ENCODE measurements at places on chromosomes 1 and 21.

DNA sequence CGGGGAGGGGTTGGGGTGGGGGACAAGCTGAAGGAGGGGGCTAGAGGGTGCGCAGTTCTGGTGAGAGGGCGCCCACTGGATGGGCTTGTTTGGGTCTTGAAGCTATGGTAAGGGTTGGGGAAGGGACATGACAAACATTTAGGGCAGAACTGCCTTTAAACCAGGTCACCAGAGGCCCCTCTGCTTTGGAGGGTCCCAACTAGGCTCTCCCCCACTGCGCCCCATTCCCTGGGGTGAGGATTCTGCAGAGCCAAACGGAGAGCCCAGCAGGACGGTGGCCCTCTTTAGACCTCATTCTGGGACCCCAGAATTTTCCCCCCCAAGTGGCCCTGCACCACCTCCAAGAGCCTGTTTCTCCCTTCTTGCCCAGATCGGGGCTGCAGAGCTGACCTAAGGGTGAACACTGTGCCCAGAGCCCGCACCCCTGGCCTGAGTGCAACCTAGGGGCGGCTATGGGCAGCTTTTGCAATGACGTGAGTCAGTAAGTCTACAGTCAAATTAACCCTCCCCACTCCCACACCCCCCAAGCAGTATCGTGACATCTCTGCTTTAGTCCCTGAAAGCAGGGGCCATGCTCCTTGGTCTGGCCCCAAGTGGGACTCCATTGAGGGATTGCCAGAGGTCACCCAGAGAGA, 593.8 kb downstream of the MATN1 start:
- no peak overlapping the region for H3K4me3 ChIP-seq
- H3K27me3 ChIP-seq = no peaks in the 10 kb centered on the region
- H3K36me3 ChIP-seq = no peaks in the 10 kb centered on the region
- peaks cover under 1% of the 10 kb centered on the region for H3K4me1 ChIP-seq

- peaks cover 17% of the 10 kb centered on the region for H3K4me1 ChIP-seq
- DNase-seq = no peak
- H3K27me3 ChIP-seq = no peaks in the 10 kb centered on the region
- peak overlapping the region; percentile 67 for H3K27ac ChIP-seq
- no peaks in the 10 kb centered on the region for H3K36me3 ChIP-seq
- H3K4me3 ChIP-seq = no peak overlapping the region
These were observed 11.7 kb upstream of the FGR start for GRCh38 chr1:27646676-27647075.

GRCh38 chr1:29912425-29912824, 676.1 kb downstream of the PTPRU start:
- H3K27me3 ChIP-seq = no peaks in the 10 kb centered on the region
- DNase-seq = no peak
- no peaks in the 10 kb centered on the region for H3K4me1 ChIP-seq
- H3K36me3 ChIP-seq = no peaks in the 10 kb centered on the region
- no peak overlapping the region for H3K4me3 ChIP-seq

- H3K4me3 ChIP-seq = no peak overlapping the region
- no peak overlapping the region for H3K27ac ChIP-seq
- DNase-seq = no peak
- no peaks in the 10 kb centered on the region for H3K36me3 ChIP-seq
These were observed 62.2 kb downstream of the PSMG1 start for GRCh38 chr21:39120876-39121599.

DNA sequence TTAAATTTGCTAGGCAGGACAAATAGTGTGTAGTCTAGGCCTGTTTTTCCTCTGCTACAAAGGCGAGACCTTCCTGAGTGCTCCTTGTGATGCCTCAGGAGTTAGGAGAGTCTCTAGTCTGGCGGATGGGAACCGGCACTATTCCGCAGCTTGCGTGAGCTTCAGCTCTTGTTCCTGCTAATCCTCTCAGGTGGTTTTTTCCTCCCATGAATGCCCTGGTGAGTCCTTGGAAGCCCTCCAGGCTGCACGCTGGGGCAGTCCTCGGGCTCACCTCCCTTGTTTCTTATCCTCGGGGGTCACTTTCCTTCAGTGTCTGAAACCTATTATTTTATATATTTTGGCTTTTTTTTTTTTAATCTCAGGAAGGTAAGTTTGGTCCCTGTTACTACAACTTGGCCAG, 28.2 kb downstream of the UTS2 start:
- H3K4me3 ChIP-seq = no peak overlapping the region
- DNase-seq = no peak
- H3K27ac ChIP-seq = no peak overlapping the region
- no peaks in the 10 kb centered on the region for H3K4me1 ChIP-seq
- peaks cover 34% of the 10 kb centered on the region for H3K36me3 ChIP-seq
- no peaks in the 10 kb centered on the region for H3K27me3 ChIP-seq

- no peaks in the 10 kb centered on the region for H3K27me3 ChIP-seq
- H3K4me1 ChIP-seq = no peaks in the 10 kb centered on the region
- DNase-seq = no peak
- no peaks in the 10 kb centered on the region for H3K36me3 ChIP-seq
- no peak overlapping the region for H3K27ac ChIP-seq
These were observed 145.5 kb upstream of the SERTAD4 start for GRCh38 chr1:210087058-210087457.

DNA sequence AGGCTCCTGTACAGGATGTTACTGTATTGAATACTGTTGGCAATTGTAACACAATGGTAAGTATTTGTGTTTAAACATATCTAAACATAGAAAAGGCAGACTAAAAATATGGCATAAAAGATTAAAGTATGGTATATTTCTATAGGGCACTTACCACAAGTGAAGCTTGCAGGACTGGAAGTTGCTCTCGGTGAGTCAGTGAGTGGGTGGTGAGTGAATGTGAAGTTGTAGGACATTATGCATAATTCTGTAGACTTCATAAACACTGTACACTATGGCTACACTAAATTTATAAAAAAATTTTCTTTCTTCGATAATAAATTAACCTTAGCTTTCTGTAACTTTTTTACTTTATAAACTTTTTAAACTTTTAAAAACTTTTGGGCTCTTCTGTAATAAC, 13.7 kb upstream of the TRIM62 start:
- no peak overlapping the region for H3K27ac ChIP-seq
- no peak overlapping the region for H3K4me3 ChIP-seq
- H3K36me3 ChIP-seq = no peaks in the 10 kb centered on the region
- no peaks in the 10 kb centered on the region for H3K4me1 ChIP-seq

DNA sequence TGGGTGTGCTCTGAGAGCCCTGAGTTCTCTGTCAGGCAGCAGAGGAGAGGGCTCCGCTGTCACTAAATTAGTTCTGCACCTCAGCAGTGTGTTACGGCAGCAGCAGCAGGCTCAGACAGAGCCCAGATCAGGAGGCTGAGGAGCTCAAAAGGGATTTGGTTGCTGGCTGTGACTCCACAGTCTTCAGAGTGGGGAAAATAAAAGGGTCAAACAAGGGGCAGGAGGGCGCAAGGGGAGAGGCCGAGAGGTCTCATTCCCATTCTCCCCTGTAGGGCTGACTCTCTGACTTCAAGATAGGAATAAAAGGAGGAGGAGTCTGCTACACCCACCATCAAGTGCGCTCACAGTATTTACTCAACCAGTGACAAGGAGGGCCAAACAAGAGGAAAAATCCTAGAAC, 9.2 kb upstream of the SLC45A3 start:
- DNase-seq = no peak
- no peak overlapping the region for H3K4me3 ChIP-seq
- no peaks in the 10 kb centered on the region for H3K36me3 ChIP-seq
- H3K4me1 ChIP-seq = no peaks in the 10 kb centered on the region
- no peaks in the 10 kb centered on the region for H3K27me3 ChIP-seq
- H3K27ac ChIP-seq = no peak overlapping the region

- peaks cover 21% of the 10 kb centered on the region for H3K4me1 ChIP-seq
- H3K27ac ChIP-seq = peak overlapping the region; percentile 69
- no peaks in the 10 kb centered on the region for H3K27me3 ChIP-seq
- DNase-seq = no peak
These were observed 413 bp upstream of the C1orf232 start for GRCh38 chr1:26169198-26169554.

- H3K27me3 ChIP-seq = peaks cover 7% of the 10 kb centered on the region
- peaks cover 19% of the 10 kb centered on the region for H3K4me1 ChIP-seq
- no peak for DNase-seq
- no peaks in the 10 kb centered on the region for H3K36me3 ChIP-seq
These were observed 5.5 kb downstream of the RASSF5 start for GRCh38 chr1:206512851-206513180.

DNA sequence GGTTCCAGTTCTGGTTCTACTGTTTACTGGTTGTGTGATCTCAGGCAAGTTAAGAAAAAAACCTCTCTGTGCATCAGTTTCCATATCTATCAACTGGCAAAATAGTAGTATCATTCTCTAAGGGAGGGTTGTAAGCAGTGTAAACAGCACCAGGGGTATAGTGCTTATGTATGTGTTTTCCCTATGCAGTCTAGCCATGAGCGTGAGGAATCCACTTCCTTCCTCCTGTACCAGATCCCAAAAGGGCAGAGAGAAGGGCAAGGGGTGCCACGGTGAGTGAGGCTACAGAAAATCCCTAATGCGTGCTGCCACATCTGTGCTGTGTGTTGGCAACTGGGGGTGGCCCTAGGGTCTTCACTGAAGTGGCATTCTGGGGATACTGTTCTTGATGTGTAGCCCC, 18.4 kb upstream of the RNF19B start:
- peaks cover 8% of the 10 kb centered on the region for H3K4me1 ChIP-seq
- no peak for DNase-seq
- H3K4me3 ChIP-seq = no peak overlapping the region
- no peaks in the 10 kb centered on the region for H3K36me3 ChIP-seq
- H3K27ac ChIP-seq = no peak overlapping the region

- H3K36me3 ChIP-seq = no peaks in the 10 kb centered on the region
- H3K27me3 ChIP-seq = no peaks in the 10 kb centered on the region
- no peak overlapping the region for H3K27ac ChIP-seq
- H3K4me3 ChIP-seq = no peak overlapping the region
- no peaks in the 10 kb centered on the region for H3K4me1 ChIP-seq
- DNase-seq = no peak
These were observed 475.9 kb downstream of the PTPRU start for GRCh38 chr1:29712284-29712651.

GRCh38 chr1:193685986-193686385, 499.6 kb upstream of the B3GALT2 start:
- no peaks in the 10 kb centered on the region for H3K36me3 ChIP-seq
- H3K4me3 ChIP-seq = no peak overlapping the region
- no peak overlapping the region for H3K27ac ChIP-seq
- DNase-seq = no peak
- no peaks in the 10 kb centered on the region for H3K27me3 ChIP-seq

- H3K27ac ChIP-seq = peak overlapping the region; percentile 58
- no peaks in the 10 kb centered on the region for H3K27me3 ChIP-seq
- DNase-seq = no peak
- no peaks in the 10 kb centered on the region for H3K36me3 ChIP-seq
These were observed 22.3 kb downstream of the ACTA1 start for GRCh38 chr1:229411434-229412055.

GRCh38 chr1:8889103-8889846, 10.8 kb upstream of the ENO1 start:
- no peaks in the 10 kb centered on the region for H3K36me3 ChIP-seq
- H3K27ac ChIP-seq = peak overlapping the region; percentile 75
- DNase-seq = no peak
- H3K27me3 ChIP-seq = no peaks in the 10 kb centered on the region
- H3K4me3 ChIP-seq = no peak overlapping the region

GRCh38 chr1:223542831-223543230, 122.7 kb downstream of the CAPN8 start:
- no peak overlapping the region for H3K27ac ChIP-seq
- no peaks in the 10 kb centered on the region for H3K36me3 ChIP-seq
- no peaks in the 10 kb centered on the region for H3K27me3 ChIP-seq
- H3K4me1 ChIP-seq = no peaks in the 10 kb centered on the region

DNA sequence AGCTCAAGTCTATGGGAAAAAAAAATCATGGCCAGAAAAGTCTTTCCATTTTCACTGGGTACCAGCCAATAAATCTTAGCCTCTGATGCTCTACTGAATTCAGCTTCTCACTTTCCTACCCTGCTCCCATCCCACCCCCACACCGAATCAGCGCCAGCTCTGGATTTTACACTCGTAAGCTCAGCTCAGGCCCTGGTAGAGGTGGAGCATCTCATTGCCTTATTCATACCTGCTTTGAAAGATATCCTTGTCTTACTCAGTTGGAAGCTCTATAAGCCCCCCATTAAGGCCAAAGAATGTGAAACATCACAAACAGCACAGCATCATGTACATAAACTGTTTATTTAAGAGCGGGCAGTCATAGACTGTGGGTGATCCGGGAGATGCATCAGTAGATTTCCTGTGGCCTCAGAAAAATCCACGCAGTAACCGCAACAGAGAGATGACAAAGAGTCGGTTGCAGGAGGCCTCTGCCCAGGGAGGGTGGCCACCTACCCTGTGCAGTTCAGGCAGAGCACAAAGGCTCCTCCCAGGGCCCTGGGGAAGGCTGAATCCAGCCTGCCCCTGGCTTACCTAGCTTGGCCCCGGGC, 36.4 kb upstream of the ETS2 start:
- H3K4me3 ChIP-seq = no peak overlapping the region
- H3K27ac ChIP-seq = no peak overlapping the region

DNA sequence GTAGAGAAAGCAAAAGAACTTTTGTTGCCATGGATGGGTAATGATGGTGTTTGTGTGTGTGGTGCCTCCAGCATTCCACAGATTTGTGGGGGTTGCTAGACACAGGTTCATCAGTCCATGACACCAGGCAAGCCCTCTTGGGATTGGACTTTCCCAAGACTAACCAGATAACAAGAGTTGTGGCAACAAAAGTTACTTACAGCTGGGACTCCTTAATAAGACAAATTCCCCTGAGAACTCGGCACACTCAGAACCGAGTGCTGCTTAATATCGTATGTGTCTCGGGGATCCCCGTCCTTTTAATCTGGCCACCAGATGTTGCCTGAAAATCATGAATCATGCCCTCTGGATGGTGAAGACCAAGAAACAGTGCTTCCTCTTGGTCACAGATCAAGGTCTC, 193.3 kb downstream of the AJAP1 start:
- no peaks in the 10 kb centered on the region for H3K4me1 ChIP-seq
- no peak overlapping the region for H3K4me3 ChIP-seq
- H3K27me3 ChIP-seq = no peaks in the 10 kb centered on the region
- no peak for DNase-seq

GRCh38 chr1:54372978-54373377, 33.2 kb downstream of the SSBP3 start:
- no peaks in the 10 kb centered on the region for H3K27me3 ChIP-seq
- H3K36me3 ChIP-seq = no peaks in the 10 kb centered on the region
- H3K4me1 ChIP-seq = peaks cover 23% of the 10 kb centered on the region
- DNase-seq = no peak
- H3K4me3 ChIP-seq = no peak overlapping the region

DNA sequence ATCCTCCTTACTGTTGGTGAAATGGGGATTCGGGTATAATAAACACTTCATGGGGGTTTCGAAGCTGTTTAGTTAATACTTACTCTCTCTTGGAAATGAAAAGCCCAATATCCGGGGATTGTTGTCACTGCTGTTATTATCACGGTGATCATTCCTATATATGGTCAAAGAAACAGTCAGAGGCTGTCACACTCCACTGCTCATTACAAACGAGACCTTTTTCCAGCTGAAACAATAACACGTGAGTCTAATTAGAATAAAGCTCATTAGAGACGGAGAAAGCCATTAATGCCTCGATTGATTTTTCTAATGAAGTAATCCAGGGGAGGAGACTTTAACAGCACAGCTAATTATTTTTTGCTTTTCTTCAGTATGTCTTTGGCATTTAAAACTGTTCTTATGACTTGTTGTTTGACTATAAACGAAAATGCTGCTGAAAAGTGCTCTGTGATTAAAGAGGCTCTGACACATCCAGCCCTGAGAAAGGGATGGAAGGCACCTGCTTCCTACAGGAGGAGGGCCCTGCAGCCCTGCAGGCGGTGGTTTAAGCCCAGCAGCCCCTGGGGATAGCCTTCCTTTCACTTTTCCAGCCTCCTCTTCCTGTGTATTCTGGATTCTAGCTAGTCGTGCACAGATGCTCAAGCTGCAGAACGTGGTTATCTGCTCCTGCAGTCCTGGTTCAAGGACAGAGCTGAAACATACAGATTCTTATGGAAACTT, 143.6 kb downstream of the EDEM3 start:
- peak; percentile 63 for DNase-seq
- no peaks in the 10 kb centered on the region for H3K27me3 ChIP-seq
- H3K36me3 ChIP-seq = no peaks in the 10 kb centered on the region
- peaks cover 4% of the 10 kb centered on the region for H3K4me1 ChIP-seq
- peak overlapping the region; percentile 20 for H3K4me3 ChIP-seq
- H3K27ac ChIP-seq = peak overlapping the region; percentile 35

Data from heart left ventricle (tissue), 16 donors.